ENCODE measurements at places on chromosomes 13 and 19.

DNA sequence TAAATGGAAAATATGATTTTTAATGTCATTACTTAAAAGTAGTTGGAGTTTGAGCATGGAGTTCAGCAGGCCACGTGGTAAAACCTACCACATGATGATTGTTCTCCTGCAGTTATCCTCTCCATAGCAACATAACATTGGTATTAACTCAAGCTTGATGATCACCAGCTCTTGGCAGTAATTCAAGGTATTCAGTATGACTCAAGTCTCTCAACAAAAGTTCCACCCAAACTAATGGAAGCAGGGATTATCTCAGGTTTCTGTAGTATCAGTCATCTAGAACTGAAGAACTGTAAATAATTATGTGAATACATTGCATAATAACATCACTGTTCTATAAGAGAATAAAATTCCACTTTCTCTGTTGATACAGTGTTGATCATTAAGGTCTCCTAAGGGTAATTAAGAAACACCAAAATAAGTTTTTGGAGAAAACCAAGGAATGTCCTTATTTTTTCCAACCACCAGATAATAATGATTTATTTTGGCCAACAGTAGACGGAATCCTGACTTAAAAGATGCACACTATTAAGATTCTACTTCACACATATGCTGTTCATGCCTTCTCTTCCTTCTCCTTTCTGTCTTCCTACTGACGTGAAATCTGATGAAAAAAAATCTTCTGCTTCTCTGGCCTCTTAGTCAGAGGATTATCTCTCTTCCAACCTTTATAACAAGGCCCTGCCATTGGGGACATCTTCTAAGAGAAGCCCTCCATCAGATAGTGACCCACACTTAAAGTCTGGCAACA, 1092.3 kb downstream of the EFNB2 start:
- DNase-seq, result no peak

DNA sequence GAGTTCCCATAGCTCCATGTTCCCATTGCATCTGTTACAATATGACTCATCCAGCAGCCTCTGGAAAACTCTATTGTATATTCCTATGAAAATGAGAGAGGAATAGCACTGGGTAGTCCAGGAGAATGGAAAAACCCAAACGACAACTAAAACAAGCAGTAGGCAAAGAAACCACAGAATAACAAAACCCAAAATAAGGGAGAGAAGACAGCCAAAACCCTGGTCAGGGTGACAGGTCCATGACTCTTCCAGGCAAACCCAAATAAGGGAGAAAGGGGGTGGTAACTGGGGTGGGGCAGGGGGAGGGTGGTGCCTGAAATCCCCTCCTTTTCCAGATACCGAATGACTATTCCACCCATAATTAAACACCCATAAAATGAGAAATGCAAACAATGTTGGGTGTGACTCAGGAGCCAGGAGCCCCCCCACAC, 4.0 kb upstream of the ZNF8 start:
- DNase-seq, result no peak

- no peak for DNase-seq
These were observed 161.6 kb downstream of the FLT1 start for GRCh38 chr13:28333204-28333881.

DNA sequence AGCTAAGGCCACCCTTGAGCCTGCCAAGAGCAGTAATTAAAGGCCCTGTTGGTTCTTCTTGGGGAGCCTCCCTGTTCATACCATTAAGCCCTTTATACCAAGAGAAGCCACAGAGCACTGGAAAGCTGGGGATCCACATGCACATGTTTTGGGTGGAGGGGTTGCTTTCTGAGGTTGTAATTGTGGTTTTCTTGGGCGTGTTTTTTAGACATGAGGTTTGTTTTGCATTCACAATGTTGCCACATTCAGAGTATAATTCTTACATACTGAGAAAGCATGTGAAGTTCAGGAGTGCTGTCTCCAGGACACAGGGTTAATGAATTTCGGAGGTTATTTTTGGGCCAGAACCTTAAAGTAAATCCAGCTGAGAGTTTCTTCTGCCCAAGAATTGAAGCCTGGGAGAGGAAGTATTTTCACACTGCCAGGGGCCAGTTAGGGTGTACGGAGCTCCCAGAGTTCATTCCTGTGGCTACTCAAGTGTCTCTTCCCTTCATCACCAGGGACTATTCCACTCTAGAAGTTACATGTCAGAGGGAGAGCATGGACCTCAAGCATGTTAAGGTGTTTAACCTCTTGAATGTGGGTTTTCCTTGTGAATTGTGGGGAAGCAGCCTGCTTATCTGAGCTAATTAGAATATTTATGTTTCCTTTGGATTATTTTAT, 37.0 kb downstream of the ZNF136 start:
- DNase-seq, result no peak

DNA sequence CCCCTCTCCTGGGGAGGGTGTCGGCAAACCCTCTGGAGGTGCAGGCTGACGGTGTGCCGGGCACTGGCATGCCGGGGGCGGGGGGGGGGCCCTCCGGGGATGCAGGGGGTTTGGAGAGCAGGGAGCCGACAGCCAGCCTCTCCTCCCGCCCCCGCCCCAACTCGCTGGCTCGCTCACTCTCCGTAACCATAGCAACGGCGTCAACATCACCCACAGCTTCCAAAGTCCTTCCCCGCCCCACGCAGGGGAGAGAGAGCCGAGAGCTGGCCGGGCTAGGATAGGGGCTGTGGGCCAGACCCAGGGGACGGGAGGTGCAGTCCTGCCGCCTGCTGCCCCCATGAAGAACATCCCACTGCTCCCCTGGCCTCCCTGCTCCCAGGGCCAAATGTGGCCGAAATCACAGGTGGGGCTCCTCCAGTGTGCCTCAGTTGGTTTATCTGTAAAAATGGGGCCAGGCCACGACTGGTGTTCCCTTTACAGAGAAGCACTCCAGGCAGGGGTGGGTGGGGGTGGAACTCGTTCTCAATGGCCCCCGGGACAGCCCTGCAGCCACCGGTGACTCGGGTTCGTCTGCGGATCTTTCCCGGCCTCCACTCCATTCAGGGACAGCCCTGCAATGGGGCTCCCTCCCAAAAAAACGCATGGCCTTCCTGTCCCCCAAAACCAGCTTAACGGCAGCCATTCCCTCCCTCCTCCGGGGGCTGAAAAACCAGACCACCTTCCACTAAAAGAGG, 3.2 kb downstream of the KLF16 start:
- peak; percentile 78 for DNase-seq

DNA sequence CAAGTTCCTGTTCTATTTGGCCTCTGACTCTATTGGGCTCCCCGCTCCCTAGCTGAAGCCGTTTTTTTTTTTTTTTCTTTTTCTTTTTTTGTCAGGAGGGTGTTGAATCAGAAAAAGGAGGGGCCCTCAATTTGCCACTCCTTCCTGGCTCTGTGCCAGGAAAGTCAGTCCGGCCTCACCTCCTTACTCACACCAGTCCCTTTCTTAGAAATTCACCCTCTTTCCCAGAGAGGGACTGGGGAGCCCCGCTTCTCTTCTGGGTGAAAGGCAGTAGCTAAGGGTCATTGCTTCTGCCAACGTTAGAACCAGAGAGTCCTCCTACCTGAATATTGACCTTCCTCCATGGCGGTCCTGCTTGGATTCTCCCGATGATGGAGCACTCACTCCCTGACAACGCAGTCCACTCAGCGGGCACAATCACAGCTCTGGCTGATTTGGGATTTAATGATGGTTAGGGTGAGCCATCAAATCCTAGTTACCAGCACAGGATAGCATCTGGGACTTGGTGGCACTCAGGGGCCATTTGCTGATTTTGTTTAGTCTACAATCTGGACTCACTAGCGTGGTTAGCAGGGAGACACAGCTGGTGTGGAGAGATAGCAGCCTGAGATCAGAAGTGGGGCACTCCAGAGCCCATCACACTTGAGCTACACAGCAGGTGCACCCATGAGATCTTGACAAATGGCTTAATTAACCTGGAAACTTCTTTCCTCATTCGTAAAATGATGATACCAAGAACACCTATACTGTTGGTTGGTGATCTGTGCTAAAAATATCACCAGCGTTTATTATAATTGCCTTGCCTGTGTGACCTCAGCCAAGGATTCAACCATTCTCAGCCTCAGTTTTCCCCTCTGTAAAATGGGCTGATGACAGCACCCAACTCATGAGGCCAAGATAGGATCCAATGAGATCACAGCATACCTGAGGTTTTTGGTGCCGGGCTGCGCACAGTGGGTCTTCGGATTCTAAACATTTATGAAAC, 2.2 kb downstream of the FCER2 start:
- DNase-seq, result no peak

- DNase-seq, result no peak
These were observed 5.8 kb upstream of the TLE5 start for GRCh38 chr19:3068071-3068470.

- DNase-seq, result no peak
These were observed 124.6 kb upstream of the MCF2L start for GRCh38 chr13:112844411-112844810.

DNA sequence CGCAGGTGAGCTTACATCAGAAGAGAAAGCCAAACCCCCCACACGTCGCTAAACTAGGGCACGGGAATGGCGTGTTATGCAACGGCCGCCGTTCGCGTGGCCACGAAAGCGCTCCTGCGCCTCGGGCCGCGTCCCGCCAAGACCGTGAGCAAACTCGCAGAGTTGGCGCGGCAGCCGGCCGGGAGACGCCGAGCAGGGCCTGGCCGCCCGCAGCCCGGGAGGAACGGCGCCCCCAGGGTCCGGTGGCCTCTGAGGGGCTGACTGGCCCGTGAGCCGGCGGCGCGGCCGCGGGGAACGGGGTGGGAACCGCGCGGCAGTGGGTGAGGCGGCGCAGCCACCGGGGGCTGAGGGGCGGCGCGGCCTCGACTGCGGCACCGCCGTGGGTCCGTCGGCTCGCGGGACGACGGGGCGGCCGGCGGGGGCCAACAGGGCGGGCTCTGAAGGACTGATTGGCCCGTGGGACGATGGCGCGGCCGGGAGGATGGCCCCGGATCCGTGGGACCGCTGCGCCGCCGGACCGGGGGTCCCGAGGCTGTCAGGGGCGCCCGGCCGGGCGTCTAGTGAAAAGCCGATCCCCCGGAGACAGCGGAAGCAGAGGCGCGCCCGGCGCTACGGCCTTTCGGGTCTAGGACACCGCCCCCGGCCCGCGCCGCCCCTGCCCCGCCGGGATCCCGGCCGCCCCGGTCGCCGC, 903 bp downstream of the LATS2 start:
- no peak for DNase-seq

GRCh38 chr19:15124572-15125231, 17.5 kb downstream of the SYDE1 start:
- no peak for DNase-seq

- DNase-seq, result peak; percentile 59
These were observed 6.2 kb downstream of the PPP1R15A start for GRCh38 chr19:48878196-48879024.

GRCh38 chr19:49643466-49643865, 1.5 kb downstream of the SCAF1 start:
- DNase-seq, result no peak

- DNase-seq, result no peak
These were observed 8.2 kb upstream of the HSD17B14 start for GRCh38 chr19:48844472-48844871.

GRCh38 chr13:101627556-101627943, 175.1 kb downstream of the ITGBL1 start:
- DNase-seq, result no peak

GRCh38 chr13:68550330-68550729, 1320.2 kb upstream of the PCDH9 start:
- no peak for DNase-seq

- DNase-seq, result no peak
These were observed 3.3 kb downstream of the NEK5 start for GRCh38 chr13:52125547-52125946.

- DNase-seq, result no peak
These were observed 345.8 kb downstream of the ZNF536 start for GRCh38 chr19:30718014-30718413.

DNA sequence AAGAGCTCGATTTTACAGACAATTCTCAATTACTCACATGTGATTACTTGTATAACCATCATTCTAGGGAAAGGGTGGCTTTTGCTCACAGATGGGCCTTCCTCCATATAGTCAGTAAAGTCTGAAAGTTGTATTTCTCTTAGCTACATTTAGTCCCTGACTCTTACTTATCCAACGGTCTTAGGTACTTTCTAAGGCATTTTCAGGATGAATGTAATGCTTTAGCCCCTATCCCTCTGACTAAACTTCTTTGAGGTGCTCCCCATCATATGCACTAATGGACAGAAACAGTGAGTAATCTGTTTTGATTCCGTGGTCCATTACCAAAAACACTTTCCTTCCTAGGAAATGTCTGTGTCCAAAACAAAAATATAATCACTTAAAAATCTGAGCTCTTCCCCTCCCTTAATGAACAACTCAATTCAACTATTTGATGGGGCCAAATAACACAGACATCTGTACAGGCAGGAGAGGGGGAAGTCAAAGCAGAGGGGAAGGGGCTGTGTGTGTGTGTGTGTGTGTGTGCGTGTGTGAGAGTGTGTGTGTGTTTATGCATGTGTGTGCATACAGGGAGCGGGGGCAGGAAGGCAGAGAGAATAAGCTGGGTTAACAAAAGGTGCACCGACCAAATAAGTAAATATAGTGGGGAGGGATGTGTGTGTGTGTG, 84.9 kb downstream of the USP12 start:
- no peak for DNase-seq
